Activated CD8-positive, alpha-beta memory T cell treated with anti-CD3 and anti-CD28 coated beads for 4 hours (primary cell): ENCODE measurements at places on chromosomes 5 and 9.

DNA sequence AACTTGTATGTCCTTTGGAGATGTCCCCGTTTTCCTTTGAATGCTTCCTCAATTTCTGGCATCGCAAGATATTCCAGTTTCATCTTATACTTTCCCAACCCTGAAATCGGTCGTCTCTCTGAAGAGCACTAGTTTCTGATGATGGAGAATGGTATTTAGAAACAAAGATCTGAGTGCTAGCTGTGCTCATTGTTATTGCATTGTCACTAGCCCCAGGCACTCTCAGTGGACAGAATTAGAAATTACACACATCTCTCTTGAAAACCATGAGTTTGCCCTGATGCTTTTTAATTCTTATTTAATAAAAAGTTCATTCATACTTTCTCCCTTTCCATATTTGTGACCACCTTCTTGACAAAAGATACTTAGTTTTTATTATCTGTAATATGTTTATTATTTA lies 67.7 kb downstream of the C9orf152 start:
- no peak for DNase-seq

GRCh38 chr5:36685631-36686288 lies 79.4 kb downstream of the SLC1A3 start:
- no peak for DNase-seq

- no peak for DNase-seq
These were observed 26.4 kb downstream of the ANXA6 start for GRCh38 chr5:151130922-151131891.

GRCh38 chr9:13110766-13111417 lies 168.6 kb downstream of the MPDZ start:
- no peak for DNase-seq

DNA sequence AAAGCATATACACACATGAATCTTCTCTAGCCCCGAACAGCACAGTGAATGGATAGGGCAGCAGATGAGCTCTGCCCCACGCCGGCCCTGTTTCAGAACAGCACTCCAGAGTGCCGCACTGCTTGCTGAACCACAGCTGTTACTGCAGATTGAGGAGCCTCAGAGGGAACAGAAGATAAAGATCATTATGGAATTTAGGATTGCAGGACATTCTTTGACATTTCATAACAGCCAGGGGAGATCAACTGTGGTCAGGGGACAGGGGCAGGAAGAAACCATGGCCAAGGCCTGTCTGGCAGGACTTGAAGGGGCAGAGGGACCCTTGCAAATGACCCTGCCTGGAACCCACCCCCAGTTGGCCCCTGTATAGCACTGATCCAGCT lies 20.6 kb downstream of the IRF1 start:
- DNase-seq: no peak

DNA sequence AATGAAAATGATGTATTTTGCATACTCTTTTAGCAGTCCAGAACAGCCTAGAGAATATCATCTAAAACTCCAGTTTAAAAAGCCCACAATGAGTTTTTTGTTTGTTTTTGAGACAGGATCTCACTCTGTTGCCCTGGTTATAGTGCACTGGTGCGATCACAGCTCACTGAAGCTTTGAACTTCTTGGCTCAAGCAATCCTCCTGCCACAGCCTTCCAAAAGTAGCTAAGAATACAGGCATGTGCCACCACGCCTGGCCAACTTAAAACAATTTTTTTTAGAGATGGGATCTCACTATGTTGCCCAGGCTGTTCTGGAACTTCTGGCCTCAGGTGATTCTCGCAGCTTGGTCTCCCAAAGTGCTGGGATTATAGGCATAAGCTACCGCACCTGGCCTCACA lies 175.7 kb downstream of the FBN2 start:
- DNase-seq: no peak

- DNase-seq: no peak
These were observed 279.6 kb upstream of the GRAMD2B start for GRCh38 chr5:126143622-126144021.

DNA sequence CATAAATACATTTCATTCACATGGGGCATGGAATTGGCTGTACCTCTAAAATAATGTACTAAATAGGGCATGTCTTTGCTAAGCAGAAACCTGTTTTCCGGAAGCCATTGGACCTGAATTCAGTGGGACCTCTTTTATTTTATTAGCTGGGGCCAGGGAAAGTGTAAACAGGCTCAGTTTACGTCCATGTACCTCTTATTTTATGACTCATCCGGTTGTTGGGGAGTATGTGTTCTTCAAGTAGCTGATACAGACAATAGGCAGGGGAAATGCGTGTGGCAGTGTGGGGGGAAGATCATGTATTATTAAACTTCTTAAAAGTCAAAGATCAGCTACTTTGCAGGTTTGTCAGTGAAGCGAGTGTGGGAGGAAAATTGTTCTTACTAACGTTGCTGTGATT lies 1.4 kb upstream of the GDNF start:
- DNase-seq: no peak

DNA sequence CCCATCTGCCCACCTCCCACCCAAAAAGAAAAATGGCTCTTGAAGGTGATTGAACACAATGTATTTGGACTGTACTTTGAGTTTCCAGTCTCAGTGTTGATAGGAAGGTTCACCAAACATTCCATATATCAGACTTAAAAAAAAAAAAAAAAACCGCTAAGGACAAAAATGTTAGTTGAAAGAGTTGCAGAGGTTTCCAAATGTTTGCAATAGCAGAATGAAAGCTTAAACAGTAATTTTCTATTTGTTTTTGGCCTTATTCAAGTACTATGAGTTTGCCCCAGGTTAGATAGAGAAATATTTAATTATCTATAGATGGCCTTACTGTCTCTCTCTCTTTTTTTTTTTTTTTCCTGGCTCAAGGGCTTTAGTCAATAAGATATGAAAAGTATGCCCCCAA lies 6.1 kb downstream of the LRRTM2 start:
- no peak for DNase-seq

- peak; percentile 4 for DNase-seq
These were observed 105.2 kb downstream of the SH3TC2 start for GRCh38 chr5:148957591-148958202.

- DNase-seq: no peak
These were observed 2.7 kb upstream of the CNTFR start for GRCh38 chr9:34591917-34592866.

GRCh38 chr5:11174591-11174990 lies 413.6 kb upstream of the DAP start:
- no peak for DNase-seq

DNA sequence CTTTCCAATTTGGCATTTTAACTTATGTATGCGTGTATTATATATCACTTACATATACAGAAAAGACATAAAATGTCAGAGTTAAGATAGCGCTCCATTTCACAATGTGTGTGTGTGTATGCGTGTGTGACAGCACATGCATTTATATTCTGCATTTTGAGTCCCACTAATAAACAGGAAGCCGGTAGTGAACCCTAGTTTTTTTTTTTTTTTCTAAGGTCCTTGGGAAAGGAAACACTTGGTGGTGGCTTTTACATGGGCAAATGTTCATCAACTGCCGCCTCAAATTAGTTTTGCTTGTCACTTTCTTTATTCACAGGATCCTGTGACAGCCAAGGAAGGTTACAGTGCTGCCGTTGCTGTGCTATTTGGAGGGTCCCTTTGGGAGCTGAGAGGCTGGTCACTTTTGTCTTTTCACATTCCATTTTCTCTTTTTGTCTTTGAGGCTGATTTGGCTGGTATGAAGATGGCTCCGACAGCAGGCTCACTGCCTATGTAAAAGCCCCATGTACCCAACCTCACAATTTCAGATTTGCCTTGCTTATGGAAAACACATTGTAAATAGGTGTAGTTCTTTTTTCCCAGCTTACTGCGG lies 298.9 kb downstream of the CSNK1G3 start:
- no peak for DNase-seq

GRCh38 chr9:134595014-134595413 lies 46.6 kb upstream of the COL5A1 start:
- DNase-seq: no peak

DNA sequence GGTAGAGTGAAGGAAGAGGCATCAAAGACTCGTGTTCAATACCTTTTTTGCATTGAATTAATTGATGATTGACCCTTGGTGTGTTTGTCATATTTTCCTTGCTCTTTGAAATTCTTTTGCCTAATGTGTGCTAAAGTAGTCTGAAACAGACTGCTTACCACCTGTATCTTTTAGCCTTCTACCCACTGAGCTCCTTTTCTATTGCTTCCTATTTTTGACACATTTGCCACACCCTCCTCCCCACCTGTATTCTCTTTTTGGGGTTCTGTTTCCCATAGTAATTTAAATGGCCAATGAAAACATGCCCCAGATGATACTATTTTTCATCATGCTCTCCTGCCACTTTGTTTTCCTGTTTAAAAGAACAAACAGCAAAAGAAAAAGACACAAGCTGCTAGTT lies 78.5 kb downstream of the ZCCHC7 start:
- no peak for DNase-seq

GRCh38 chr9:116844621-116845020 lies 157.5 kb downstream of the TRIM32 start:
- DNase-seq: no peak

DNA sequence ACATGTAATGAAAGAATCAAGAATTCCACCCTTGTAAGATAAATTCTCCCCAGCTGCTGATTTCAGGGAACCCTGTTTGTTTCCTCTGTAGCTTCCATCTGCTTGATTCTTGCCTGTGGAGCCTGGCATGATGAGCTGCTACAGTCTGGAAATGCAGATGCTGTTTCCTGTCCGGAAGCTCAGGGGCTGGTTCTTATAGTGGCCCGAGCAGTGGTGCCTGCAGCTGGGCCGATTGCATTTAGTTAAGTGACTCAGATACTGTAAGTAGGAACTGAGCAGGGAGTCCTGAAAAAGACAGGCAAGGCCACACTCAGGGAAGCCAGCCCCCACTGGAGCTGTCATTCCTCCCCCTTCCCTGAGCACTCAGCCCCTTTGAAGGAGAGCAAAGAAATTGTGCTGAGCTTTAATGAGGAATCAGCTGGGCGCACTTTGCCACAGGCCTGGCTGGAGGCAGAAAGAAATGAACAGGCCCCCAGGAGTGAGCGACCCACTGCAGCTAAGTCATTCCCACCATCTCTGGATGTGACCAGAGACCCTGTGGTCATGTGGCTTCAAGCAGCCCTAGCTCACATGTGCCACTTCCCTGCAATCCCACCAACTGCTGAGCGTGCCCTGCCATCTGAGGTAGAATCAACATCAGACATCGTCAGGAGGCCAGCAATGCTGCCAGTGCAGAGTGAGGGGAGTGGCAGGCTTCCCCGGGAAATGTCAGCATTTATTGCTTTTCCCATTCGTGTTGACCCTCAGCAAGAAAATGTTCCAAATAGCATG lies 206.0 kb upstream of the WWC1 start:
- no peak for DNase-seq

GRCh38 chr5:109485030-109485429 lies 75.3 kb upstream of the PJA2 start:
- no peak for DNase-seq

DNA sequence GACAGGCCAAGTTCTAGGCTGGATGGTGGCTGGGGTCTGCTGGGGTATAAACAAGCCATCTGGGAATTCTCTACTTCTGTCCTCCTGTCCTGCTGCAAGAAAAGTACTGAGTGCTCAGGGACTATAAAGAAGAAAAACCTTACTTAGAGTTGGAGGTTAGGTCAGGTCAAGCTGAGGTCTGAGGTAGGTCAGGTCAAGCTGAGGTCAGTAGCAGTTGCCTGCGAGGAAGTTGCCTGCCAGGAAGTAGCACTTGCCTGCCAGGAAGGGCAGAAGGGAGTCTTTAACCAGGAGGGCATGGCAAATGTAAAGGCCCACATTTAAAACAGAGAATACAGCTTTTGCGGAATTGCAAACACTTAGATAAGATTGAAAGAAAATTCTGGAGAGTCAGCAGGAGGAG lies 51.3 kb upstream of the PRLR start:
- DNase-seq: no peak

DNA sequence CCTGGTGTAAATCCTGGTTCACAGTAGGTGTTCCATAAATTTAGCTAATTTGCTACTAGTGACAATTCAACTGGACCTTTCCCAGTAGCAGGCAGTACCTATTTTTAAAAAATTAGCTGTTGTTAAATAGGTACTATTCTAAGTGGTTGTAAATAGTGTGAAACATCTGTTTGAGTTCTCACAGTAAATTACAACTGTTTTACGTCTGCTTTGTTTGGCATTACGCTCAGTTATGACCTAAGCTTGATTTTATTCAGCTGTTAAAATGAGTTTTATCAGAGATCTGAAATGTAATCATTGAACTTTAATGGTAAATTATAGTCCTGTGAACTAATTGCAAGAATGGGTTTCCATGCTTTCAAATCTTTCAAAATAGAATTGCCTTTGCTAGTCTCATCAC lies 93.9 kb downstream of the GPBP1 start:
- no peak for DNase-seq

- no peak for DNase-seq
These were observed 7.3 kb downstream of the UBTD2 start for GRCh38 chr5:172276214-172276613.

DNA sequence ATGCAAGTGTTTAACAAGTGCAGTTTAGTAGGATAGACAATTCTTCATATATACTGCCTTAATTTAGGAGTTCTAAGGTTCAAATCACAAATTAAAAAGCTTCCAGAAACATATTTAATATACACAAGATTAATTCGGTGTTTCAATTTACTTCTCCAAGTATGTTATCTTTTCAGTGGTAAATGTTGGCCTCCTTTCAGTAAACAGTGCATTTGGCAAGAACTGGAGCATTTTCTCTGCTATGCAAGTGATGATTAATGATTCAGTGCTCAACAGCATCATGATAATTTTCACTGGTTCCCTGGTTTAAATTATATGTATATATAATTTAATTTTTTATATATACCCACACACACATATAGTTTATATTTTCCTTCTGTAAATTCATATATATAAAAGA lies 541.7 kb downstream of the EFNA5 start:
- no peak for DNase-seq

DNA sequence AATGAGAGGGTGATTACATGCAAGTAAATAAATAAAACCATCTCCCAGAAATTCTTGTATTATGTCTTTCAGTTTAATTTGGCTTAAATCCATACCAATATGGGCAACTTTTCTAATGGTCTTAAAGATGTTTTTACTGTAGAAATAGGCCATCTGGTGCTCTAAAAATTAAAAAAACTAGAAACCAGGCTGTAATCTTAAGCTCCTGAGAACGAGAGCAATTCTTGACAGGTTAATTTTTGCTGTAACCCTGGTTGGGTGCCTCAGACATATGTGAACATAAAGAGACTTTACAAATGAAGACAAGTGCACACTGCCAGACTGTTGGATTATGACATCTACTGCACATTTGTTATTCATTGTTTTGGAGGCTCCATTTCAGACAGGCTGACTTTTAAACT lies 246.8 kb upstream of the DAB2 start:
- DNase-seq: no peak
